Adrenal gland (tissue), 19 donors: ENCODE measurements at places on chromosomes 4 and X. TPM values are rescaled to one million over a fixed set of nuclear protein-coding genes. Genes with fewer than 3 reads are reported as not detected.

DNA sequence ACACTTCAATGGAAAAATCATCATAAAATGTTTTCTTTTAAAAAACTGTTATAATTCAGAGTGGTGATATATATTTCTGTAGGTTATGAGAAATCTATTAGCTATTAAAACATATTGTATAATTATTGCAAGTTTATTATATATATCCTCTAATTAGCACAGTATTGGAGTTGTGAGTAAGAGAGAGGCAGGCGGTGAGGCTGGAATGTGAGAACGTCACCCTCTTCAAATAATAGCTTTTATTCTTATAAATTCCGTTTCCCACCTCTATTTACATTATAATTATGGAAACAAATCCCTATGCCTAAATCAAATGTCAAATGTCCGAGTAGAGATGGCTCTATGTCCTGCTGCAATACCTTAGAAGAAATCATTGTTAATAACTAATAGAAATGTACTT is 292.9 kb downstream of the ADGRL3 start:
- no peaks in the 10 kb centered on the region for H3K36me3 ChIP-seq
- no peak overlapping the region for H3K27ac ChIP-seq
- no peak for DNase-seq
- no peaks in the 10 kb centered on the region for H3K27me3 ChIP-seq

DNA sequence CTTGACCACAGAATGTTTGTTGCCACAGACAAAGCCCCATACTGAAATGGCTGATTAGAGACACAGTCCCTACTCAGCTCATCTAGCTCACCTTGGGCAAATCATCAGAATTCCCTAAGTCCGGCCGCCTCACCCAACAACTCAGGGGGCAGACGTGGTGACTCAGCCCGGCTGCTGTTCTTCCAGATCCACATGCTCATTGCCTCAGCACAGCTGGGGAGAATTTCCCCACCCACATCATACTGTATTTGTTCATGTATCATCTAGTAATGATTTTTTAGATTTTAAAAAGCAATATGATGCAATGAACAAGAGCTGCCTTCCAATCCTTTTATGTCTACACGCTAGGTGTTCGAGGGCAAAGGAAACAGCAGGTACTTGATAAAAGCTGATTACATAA is 333.8 kb upstream of the TENM3 start:
- H3K27ac ChIP-seq, result no peak overlapping the region
- no peaks in the 10 kb centered on the region for H3K4me1 ChIP-seq
- peak; percentile 3 for DNase-seq
- H3K27me3 ChIP-seq, result no peaks in the 10 kb centered on the region

The EOLA2 gene
- total RNA-seq, result 34.1 TPM

The KLF8 gene
- 5.0 TPM for total RNA-seq
